Cortex of kidney (tissue), 1 donor: ENCODE measurements at places on chromosomes 12 and 14.

- no peak for DNase-seq
Observed at GRCh38 chr12:118855858-118856257, 125.5 kb upstream of the SRRM4 start.

DNA sequence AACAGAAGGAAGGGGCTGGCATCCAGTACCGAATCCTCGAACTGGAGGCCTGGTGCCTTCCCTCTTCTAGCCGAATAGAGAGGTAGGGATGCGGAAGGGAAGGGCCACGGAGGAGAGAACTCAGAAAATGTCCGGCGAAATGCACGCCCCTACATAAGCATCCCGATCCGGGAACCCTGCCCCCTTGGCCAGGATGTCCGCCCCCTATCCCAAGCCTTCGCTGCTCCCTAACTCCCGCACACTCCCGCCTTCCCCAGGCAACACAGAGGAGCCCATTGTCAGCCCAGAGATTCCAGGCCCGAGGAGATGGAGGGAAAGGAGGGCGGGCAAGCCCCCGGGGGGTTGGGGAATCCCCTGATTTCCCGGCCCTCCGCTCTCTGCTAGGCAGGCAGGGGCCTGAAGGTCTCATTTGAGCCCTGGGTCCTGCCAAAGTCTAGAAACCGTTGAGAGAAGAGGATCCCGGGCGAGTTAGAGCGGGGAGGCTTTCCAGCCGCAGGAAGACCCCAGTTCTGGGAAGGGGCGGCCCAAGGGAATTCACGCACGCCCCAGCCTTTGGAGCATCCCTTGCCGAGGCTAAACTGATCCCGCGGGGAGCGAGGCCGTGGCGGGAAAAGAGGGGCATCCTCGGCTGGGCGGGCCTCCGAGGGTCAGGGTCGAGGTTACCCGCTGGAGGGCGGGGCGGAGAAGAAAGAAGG lies 569 bp upstream of the ARHGEF40 start:
- no peak for DNase-seq

DNA sequence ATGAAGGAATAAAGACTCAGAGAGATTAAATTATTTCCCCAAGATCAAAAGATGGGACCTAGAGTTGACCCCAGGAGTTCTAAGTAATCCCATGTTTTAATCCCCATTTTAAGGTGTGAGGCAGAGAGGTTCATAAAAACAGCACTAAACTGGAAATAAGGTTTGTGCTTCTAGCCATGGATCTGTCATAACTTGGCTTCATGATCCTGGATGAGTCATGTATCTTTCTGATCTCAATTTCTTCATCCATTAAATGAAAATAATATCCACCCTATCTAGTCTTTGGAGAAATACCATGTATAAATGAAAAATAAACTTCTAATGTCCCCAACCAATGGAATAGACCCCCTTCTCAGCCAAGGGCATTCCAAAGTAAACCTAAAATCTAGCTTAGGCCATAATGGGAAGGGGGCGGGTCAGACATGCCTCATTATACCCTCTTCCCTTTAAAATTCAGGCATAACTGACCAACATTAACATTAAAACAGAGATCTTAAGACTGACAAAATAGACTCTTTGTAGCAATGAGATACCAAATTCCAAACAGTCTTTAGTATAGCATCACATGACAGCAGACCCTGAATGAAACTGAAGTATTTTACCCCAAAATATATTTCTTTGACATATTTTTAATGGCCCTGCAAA lies 47.8 kb downstream of the SLC41A2 start:
- no peak for DNase-seq

DNA sequence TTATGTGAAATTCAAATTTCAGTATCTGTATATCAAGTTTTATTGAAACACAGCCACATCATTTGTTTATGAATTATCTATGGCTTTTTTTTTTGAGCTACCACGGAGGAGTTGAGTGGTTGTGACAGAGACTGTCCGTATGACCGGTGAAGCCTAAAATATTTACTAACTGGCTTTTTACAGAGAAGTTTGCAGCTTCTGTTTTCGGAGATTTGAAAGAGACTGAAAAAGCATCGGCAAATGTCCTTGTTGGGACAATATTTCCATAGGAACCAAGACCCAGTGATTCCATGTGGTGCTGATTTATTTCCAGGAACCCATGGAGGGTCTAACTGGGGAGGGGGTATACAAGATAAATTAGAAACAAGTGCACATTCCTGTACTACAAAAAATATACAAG lies 56.2 kb downstream of the RGS6 start:
- no peak for DNase-seq

DNA sequence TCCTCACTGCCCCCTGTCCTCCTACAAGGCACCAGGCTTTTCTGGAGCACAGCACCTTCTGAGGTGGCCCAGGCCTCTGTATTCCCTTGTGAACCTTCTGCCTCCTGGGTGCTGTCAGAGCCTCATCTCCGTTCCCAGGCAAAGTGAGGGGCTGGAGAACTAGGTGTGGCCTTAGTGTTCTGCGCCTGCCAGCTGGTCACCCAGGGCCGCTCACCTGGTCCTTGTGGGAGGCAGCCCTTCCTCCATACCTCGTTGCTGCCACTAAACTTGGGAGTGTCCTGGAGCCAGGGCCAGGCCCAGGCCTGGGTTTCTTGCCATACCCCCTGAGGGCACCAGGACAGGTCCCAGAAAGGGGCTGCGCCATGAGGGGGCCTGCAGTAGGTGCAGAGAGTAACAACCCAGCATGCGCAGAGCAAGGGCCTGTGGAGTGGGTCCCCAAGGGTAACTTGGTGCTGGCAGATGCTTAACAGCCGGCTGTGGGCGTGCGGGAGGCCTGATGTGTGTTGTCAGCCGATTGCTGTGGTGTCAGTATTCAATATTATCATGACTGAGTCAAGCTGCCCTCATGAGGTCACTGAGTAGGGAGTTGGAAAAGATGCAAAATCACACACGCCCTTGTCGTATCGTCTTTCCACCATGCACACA lies 17.1 kb downstream of the OTUB2 start:
- no peak for DNase-seq

DNA sequence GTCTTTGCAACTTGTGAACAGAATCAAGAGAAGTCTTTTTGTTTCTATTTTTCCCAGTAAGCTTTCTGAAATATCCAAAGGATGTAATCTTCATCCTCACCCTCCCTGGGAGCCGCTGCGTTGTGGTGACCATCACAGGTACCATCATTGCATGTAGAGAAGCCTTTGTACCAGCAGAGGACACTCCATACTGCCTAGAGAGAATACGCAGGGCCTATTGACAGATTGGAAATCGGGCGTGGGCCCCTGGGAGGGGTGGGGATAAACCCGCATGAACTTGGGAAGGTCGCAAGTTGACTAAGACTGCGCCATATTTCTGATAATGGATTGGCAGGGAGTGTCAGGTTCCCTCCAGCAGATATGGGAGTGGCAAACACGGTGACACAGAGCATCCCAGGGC lies 12.7 kb downstream of the KRT1 start:
- no peak for DNase-seq

- no peak for DNase-seq
Observed at GRCh38 chr12:11998944-11999315, 71.8 kb upstream of the BCL2L14 start.

GRCh38 chr14:81449114-81449513 lies 49.0 kb upstream of the STON2 start:
- DNase-seq, result no peak

DNA sequence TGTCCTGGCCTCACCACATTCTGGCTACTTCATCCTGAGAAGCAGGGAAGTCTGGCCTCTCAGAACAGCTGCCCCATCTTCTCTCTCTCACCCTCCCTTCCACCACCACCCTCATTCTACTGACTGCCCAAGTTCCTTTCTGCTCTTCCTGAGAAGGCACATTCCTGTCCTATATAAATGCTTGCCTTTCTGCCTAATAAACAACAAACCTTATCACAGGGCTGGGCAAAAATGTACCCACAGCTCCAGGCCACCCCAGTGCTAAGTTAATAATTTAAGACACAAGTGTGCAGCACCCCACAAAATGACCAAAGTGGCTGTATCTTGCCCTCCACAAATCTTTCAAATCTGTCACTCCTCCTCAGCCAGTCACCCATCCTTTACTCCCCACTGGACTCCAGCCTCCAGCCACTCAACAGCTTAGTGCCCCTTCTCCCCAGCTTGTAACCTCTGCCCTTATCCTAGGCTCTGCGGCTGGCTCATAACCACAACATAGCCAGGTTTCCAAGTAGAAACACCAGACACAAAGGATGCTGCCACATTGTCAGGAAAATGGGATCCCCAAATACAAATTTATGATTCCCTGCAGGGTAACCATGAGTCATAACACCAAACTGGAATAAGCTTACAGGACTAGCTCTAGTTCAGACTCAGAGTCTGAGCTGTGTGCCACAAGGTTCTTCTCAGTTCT lies 15.0 kb downstream of the OXA1L start:
- no peak for DNase-seq

- no peak for DNase-seq
Observed at GRCh38 chr12:1731019-1731687, 40.3 kb downstream of the ADIPOR2 start.

GRCh38 chr12:117236456-117237001 lies 46.3 kb upstream of the FBXO21 start:
- DNase-seq, result no peak

GRCh38 chr12:128820723-128821432 lies 2.9 kb downstream of the SLC15A4 start:
- DNase-seq, result no peak

DNA sequence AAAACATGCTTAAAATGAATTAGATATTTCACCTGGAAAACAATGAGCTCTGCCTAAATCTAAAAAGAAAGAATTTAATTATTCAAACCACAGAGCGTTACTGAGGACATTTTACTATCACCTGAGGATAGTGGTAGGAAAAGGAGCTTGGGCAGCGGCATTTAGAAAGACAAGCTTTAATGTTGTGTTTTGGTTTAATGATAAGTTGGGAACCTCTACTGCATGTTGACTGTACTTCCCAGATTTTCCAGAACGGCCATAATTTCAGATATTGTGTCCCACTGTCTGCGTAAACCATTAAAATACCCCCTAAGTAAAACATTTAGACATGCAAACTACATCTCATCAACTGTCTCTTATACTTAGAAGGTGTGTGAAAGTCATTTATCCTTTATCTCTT lies 55.4 kb downstream of the CPM start:
- DNase-seq, result no peak

GRCh38 chr14:104215706-104216334 lies 77.4 kb downstream of the KIF26A start:
- DNase-seq, result no peak

DNA sequence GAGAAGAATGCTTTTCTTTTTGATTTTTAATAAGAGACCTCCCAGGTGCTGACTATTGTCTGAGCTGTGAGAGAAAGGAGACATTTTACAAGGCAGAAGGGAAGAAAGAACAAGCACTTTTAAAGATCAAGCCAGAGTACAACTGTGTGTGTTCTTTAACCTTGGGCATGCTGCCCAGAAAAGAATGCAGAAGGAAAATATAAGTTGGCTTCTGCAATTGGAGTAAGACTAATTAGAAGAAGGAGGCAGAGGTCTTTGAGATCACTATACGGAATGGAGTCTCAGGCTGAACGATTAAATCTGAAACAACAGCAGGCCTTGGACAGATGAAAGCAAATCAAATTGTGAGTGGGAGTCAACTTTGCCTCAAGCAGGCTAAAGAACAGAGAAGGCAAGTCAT lies 230.5 kb downstream of the ATP23 start:
- no peak for DNase-seq

DNA sequence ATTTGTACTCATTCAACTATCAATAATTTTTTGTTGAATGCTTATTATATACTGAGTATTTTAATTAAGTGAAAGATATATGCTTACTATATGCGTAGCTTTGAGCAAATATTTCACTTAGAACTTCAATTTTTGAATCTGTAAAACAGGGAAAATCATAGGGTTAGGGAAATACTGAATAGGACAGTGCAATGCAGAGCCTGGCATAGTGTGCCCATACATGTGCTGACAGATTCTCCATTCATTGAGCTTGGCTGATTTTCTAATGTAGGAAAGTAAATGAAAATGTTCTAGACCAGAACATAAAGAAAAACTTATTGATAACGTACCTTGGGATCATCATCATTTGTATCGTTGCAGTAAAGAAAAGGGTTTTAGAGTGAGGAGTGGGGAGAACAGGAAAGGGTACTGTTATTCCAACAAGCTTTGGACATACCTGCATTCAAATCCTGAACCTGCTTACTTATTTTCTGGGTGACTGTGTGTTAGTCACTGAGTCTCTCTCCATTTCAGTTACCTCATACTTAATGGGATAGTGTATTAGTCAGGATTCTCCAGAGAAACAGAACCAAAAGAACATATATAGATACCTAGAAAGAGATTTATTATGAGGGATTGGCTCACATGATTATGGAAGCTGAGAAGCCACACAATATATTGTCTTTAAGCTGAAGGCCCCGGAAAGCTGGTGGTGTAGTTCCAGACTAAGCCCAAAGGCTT lies 436.4 kb downstream of the ADAMTS20 start:
- DNase-seq, result no peak

- no peak for DNase-seq
Observed at GRCh38 chr14:78586681-78587080, 416.5 kb downstream of the NRXN3 start.

GRCh38 chr12:23337213-23337612 lies 612.3 kb downstream of the SOX5 start:
- DNase-seq, result no peak

DNA sequence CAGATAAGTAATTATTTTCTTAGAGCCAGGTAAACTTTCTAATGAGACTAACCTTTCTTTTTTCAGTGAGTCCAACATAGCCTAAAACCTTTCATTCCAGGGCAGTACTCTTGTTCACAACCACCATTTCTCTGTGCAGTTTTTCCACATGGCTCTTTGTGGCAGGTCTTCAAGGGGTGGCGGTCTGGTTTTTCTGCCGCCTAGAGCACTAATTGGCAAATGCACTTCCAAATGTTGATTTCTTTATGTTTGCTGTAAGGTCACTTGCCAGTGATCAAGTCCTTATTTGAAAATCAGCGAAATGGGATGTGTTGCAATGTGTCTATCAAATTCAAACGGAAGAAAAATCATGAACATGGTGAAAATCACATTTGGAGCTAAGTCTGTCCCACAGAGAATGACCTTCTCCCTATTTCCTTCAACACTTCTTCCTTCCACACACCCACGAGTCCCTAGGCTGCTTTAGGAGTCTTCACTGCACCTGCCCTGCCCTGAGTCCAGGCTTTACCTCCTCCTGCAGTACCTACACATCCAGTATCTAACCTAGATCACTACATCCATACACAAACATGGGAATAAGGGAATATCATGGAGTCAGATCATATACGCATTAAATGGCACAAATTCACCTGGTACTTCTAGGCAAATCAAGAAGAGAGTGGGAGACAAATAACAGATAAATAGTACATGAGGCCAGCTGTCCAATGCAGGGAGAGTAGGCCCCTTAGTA lies 1.9 kb downstream of the SRGAP1 start:
- DNase-seq, result no peak

DNA sequence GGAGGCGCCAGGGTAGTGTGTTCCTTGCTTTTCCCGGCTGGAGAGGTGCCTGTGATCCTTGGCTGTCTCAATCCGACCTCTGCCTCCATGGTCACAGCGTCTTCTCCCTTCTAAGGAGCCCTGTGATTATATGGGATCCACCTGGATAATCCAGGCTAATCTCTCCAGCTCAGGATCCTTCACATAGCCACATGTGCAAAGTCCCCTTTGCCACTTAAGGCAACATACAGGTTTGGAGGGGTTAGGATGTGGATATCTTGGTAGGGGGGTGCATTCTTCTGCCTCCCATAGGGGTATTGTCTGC lies 1.2 kb upstream of the HVCN1 start:
- no peak for DNase-seq

- no peak for DNase-seq
Observed at GRCh38 chr14:101790232-101790631, 28.7 kb downstream of the PPP2R5C start.

- DNase-seq, result no peak
Observed at GRCh38 chr12:122199484-122200355, 3.8 kb upstream of the B3GNT4 start.

- DNase-seq, result no peak
Observed at GRCh38 chr14:51081712-51082111, 13.2 kb downstream of the TRIM9 start.
